CD4-positive, alpha-beta T cell treated with Interleukin-6 for 4 hours (primary cell): ENCODE measurements at places on chromosomes 12 and 14.

DNA sequence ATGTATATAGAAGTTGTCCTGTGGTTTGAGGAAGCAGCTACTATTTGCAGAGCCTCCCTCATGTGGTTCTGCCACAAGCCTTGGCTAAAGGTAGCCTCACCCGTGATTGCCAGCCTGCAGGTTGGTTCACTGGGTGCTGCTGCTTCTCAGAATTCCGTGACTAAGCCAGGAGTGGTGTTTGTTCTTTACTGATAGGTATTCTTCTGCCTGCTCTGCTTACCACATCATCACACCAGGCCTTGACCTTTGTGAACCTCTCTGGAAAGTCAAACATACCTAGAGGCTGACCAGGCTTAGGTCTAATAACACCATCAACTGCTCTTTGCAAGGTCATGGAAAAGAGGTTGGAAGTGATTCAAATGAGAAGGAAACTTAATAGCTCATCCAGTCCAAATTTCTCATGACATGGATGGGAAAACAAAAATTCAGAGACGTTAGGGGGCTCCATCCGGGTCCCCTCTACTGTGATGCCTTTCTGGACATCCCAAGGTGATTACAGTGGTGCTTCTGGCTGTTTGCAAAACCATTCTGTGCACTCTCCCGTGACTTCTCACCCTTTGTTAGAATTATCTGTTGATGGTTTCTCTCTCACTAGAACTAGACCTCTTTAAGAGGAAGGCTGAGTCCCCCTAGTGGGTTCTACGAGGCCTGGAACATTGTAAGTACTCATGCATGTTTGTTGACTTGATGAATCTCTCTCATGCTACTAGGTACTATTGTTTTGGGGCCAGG is 8.5 kb upstream of the SOCS2 start:
- no peak for DNase-seq

DNA sequence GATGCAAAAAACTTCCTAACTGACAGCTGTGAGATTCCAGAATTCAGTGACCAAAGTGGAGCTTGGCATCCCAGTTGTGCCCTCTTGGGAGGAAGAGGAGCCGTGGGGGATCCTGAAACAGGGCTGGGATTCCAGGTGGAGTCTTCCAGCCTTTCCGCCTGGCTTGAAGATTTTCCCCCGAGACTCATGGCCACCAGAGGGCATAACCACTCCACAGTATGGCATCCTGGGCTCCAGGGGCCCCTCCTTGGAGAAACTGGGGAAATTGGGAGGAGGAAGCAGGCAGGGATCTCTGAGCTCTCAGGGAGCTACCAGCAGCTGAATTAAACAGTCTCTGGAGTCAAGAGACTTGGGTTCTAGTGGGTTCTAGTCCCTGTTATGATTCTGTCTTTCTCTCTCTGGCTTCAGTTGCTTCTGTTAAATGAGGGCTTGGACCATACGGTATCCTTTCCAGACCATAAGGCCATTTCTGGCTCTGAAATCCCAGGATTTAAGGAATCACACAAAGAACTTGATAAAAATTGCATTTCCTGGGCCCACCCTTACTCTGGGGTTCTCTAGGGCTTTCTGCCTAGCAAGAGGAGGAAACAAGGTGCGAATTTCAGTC is 2.6 kb upstream of the TAMALIN start:
- DNase-seq: peak; percentile 54

DNA sequence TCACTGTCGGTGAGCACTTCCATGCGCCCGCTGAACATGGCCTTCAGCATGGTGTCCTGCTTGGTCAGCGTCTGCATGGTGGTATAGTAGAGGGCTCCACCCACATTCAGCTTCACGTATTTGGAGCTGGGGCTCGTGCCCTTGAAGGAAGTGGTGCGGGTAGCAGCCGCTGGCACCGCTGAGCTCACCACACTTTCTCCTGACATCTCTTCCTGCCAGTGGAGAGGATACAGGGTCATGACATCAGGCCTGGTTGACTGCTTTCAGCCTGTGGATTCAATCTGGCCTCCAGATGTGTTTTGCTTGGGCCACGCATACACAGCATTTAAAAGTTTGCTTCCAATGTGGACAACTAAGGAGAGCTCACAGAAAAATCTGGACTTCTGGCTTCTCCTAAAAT is 7.6 kb downstream of the KCTD10 start:
- no peak for DNase-seq

DNA sequence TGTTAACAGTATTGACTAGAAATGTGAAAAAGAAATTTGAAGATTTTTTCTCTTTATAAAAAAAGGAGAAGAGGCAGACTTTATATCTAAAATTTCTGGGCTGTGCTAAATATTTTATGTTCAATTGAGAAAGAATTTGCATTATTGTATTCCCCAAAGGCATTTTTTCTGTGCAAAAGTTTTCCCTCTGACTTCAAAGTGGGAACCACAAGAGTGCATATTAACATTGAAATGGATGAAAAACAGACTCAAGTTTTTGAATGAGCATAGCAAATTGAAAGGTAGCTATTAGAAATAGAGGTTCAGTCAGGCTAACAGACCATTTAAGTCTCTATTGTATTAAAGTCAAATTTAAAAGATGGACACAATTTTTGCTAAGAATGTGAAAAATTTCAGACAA is 95.2 kb downstream of the RASSF9 start:
- DNase-seq: no peak

- DNase-seq: no peak
Observed at GRCh38 chr12:30902596-30902995, 24.0 kb upstream of the TSPAN11 start.

- DNase-seq: peak; percentile 77
Observed at GRCh38 chr12:101823891-101824290, 6.9 kb downstream of the GNPTAB start.

DNA sequence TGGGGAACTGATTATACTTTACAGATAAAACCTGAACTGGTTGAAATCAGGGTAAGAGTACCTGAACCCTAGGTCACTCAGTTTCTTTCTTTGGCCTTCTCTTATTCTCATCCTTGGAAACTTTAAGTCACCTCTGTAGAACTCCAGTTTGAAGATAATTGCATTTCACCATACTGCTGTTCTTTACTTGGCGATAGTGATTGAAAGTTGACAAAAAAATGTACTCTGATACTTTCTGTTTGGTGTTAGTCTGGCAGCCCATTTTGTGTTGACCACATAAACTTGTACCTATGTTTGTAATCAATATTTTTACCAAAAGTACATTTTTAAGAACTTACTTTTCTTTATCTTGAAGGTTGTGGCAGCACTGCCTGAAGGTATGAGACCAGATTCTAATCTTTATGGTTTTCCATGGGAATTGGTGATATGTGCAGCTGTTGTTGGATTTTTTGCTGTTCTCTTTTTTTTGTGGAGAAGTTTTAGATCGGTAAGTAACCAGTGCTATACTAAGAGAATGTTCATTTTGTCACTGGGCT is 42.9 kb downstream of the MIA2 start:
- DNase-seq: no peak

DNA sequence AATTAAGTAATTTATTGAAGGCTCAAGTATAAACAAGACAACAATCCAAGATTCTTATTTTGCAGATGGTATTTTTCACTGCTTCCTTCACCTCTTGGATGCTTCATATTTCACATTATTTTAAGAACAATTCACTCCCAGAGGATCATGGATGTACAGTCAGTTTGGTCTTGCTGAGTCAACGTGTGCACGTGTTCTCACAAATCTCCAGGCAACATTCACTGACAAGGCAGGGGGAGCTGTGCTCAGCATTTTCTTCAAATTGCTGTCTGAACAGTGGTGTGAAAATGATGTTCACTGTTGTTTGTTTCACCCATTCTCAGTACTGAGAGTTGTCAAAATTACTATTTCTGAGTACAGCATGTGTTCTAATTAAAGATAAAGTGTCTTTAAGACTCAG is 118.3 kb upstream of the SLC38A4 start:
- DNase-seq: no peak

DNA sequence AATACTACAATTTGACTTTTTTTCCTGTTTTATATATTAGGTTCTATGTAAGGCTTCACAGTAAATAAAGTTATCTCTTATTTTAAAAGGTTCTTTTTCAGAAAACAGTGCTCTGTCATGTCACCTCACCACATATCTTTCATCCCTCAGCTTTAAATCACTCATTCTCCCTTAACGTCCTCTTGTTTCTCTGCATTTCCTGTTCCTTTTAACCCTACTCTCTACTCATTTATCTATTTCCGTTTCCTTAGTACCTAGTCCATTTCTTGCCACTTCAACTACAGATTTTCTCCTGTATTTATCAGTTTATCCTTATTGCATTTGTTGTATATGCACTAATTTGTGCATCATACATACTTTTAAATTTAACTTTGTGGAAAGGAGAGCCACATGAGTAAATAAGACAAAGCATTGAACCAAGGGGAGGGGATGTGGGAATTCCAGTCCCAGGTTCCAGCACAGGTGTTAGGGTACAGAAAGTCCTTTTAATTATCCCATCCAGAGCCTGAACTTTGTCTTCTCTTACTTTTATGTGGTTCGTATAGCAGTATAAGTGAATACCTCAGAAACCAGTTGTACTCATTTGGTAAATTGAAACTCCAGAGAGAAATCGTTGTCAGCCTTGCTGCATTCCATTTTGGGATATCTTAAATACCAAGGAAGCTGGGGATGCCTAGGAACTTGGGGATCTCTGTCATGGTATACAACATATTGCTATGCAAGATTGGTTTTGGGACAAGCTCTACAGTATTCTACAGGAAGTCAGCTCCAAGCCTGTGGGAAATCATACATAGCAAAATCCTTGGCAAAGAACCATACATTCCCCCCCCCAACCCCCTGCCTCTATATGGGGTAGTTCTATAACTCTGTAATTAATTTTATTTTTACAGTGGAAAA is 120.5 kb downstream of the DIP2B start:
- DNase-seq: no peak

DNA sequence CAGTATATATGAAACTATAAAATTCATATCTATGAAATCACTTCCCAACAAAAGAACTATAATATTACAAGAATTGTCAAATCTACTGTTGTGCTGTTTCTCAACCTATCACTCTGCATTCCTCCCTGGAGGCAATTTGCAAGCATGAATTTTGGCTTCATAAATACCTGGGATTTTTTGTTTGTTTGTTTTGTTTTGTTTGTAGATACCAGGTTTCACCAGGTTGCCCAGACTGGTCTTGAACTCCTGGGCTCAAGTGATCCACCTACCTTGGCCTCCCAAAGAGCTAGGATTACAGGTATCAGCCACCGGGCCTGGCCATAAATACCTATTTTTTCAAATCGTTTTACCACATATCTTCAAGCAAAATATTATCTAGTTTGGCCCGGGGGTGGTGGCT is 38.7 kb downstream of the SGPP1 start:
- DNase-seq: no peak

GRCh38 chr14:101876555-101876938 is 87.8 kb upstream of the DYNC1H1 start:
- DNase-seq: peak; percentile 76

GRCh38 chr14:37932481-37932880 is 275.2 kb upstream of the SSTR1 start:
- DNase-seq: no peak

- no peak for DNase-seq
Observed at GRCh38 chr12:71610031-71610795, 53.4 kb downstream of the ZFC3H1 start.

- DNase-seq: no peak
Observed at GRCh38 chr14:93862265-93862664, 64.9 kb upstream of the FAM181A start.

DNA sequence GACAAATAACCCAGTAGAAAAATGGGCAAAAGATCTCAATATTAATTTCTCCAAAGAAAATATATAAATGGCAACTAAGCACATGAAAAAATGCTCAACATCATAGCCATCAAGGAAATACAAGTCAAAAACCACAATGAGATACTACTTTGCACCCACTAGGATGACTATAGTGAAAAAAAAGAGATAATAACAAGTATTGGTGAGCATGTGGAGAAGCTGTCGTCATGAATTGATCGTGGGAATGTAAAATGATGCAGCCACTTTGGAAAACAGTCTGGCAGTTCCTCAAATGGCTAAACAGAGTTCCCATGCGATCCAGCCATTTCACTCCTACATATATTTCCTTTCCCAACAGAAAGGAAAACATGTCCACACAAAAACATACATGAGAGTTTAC is 18.1 kb downstream of the JDP2 start:
- no peak for DNase-seq

DNA sequence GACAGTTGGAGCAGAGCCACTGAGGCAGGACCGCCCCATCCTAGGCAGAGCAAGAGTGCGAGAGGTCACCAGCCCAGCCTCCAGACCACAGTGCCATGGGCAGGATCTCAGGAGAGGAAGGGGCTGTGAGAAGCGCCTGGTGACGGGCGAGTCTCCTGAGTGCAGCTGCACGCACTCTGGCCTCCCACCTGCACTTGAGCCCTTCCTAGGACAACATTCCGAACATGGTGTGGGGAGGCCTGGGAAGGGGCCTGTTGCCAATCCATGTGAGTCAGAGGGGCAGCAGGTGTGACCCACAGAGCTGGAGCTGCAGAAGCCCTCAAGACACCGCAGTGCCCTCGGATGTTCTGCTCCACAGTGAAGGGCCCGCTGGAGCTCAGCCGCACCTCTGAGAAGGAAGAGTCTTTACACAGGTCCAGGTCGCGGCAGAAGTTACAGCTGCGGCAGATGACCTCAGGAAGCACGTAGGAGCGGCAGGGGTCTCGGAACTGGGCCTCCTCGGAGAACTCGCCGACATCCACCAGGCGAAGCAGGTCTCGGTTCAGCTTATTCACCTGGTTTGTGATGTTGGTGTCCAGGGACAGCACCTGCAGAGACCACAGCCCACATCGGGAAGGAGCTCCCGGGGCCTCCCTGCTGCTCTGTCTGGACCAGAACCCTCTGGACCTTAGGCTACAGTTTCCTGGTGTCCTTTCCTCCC is 7.3 kb downstream of the P2RX2 start:
- DNase-seq: no peak

- DNase-seq: no peak
Observed at GRCh38 chr12:109762071-109762672, 48.5 kb downstream of the FAM222A start.

- no peak for DNase-seq
Observed at GRCh38 chr14:69629225-69630127, 18.1 kb downstream of the SUSD6 start.

DNA sequence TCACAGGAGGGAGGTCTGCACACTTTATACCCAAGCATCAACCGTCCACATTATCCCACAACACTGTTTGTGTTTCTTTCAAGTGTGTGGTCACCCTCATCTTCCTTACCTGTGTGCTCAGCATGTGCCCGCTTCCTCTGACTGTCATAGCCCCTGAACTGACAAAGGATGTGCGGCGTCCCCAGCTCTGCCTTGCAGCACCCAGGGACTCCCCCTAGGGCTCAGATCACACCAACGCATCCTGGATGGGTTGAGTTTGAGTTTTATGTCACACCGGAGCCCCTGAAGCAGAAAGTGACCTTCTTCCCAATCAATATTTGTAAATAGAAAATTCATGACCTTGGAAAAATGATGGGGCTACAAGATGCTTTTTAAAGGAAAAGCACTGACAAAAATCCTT is 770.7 kb upstream of the TMEM132C start:
- DNase-seq: no peak
